ENCODE measurements at places on chromosomes 3 and 15.

- DNase-seq = no peak
Observed at GRCh38 chr3:55322638-55323037, 164.5 kb downstream of the WNT5A start.

DNA sequence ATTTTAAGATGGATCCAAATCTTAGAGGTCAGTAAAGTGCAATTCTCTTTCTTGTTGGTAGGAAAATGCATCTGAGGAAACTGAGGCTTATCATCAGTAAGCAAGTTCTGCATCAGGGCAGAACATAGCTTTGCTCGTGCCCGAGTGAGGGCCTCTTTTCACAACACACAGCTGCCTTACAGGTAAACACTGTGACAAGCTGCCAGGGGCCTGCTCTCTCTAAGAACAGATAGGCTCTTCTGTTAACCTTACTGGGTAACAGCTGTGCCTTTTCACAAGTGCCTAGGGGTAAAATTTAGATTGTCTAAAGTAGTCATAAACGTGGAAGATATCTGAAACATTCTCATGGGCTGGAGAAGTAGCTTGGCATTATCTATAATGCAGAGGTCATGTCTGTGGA lies 118.1 kb downstream of the C3orf38 start:
- no peak for DNase-seq

GRCh38 chr15:89524184-89524583 lies 27.8 kb upstream of the RHCG start:
- no peak for DNase-seq

DNA sequence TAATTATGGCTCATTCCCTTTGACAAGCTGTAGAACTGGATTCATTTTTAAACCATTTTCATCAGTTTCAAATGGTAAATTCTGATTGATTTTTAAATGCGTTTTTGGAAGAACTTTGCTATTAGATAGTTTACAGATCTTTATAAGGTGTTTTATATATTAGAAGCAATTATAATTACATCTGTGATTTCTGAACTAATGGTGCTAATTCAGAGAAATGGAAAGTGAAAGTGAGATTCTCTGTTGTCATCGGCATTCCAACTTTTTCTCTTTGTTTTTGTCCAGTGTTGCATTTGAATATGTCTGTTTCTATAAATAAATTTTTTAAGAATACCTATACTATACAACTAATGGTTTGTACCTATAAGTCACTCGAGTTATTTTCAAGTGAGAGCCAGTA lies 62.7 kb downstream of the PXYLP1 start:
- no peak for DNase-seq

GRCh38 chr3:165529451-165529850 lies 307.8 kb downstream of the BCHE start:
- no peak for DNase-seq

- no peak for DNase-seq
Observed at GRCh38 chr15:95263751-95264150, 1032.4 kb downstream of the MCTP2 start.

DNA sequence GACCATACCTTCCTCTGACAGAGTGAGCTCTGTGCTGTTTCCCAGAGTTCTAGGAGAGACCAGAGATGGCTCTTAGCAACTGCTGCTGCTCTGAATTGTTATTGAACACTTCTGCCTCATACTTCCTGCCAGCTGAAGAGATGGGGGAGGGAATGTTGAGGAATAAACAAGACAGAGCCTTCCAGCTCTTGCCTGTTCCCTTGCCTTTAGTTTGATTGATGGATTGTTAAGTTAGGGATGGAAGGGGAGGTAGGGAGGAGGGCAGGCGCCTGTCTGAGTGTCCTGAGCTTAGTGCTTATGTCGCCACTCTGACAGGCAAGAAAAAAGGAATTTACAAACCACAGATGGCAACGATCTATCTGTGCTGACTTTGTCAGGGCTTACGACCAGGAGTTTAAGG lies 42.8 kb downstream of the ZNF609 start:
- DNase-seq = peak; percentile 10

DNA sequence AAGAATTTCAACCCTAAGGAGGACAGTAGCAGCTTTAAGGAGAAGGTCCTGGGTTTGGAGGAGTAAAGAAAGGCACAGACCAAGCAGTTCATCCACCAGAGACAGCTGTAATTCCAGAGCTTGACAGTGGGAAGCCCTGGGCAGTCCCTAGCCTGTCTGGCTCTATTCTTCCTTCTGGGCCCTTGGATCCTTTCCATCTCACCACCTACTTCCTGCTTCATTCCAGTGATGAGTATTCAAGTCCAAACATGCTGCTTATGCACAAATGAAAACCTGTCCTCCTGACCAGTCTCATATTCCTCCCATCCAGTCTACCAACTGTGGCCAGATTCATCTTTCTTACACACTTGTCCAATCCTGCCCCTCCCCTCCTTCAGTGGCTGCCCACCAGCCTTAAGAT lies 171.4 kb downstream of the CNTN3 start:
- DNase-seq = no peak

GRCh38 chr3:158671821-158672214 lies 630 bp downstream of the LXN start:
- no peak for DNase-seq

- DNase-seq = no peak
Observed at GRCh38 chr15:41809526-41810220, 18.2 kb upstream of the JMJD7 start.
